AG04450 (cell line): ENCODE measurements at places on chromosomes 3 and 15.

- no peak for DNase-seq
Measured at GRCh38 chr3:12979151-12979946, 93.9 kb downstream of the IQSEC1 start.

- no peak for DNase-seq
Measured at GRCh38 chr3:104879919-104880318, 486.8 kb upstream of the ALCAM start.

GRCh38 chr15:69553686-69554085 is 101.1 kb downstream of the RPLP1 start:
- DNase-seq = no peak

DNA sequence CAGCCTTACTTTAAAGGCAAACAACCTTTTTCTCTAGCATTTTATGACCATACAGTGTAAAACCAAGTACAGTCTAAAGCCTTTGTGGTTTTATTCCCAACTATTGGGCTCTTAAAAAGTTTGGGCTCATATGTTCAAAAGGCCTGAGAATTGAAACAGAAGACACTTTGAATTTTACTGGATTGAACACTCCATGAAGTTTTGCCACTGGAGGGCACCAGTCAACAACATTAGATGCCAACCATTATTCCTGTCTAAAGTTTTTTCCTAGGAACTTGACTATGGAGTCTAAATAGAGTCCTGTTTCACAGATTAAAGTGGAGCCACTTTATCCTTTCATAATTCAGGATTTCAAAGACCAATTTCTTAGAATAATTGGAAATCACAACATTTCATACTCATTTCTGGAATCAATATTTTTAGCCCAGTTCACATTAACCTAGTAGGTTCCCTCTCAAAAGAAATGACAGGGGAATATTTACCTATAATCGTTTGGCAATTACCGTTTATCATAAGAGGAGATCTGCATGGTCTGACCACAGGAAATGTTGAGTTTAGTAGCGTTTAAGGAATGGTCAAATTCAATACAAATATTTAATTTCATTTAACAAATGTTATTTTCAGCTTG is 244.1 kb upstream of the PDZRN3 start:
- DNase-seq = peak; percentile 3

- DNase-seq = no peak
Measured at GRCh38 chr15:90557186-90558084, 27.7 kb downstream of the CRTC3 start.

DNA sequence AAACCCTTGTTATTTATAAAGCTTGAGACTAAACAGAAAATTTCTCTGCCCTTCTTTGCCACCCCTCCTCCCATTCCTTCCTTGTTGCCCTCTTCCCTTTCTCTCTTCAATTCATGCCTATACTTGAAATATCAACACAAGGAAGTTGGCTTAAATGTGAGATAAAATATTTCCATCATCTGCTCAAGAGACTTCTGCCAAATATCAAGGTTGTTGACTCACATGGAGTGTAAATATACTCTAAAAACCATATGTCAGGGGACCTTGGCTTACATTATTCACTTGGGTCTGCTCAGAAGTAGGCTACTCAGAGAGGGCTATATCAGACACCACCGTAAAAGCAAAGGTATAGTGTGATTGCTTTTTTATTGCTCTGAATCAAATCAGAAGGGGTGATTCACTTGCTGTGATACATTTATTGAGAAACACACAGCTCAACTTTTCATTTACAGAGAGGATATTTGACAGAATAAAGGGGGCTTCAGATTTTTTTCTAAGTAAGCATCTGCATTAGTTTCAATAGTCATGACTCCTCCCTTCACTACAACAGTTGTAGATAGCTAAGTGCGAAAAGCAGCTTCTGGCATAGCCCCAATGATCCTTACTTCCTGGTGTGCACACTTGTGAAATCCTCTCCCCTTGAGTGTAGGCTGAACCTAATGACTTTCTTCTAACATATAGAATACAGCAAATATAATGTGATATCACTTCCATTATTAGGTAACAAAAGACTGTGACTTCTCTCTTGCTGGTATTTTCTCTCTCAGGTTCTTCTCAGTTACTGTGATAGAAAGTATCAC is 386.2 kb downstream of the EFHB start:
- DNase-seq = no peak
